Naive thymus-derived CD8-positive, alpha-beta T cell (primary cell): ENCODE measurements at places on chromosomes 7 and 10.

DNA sequence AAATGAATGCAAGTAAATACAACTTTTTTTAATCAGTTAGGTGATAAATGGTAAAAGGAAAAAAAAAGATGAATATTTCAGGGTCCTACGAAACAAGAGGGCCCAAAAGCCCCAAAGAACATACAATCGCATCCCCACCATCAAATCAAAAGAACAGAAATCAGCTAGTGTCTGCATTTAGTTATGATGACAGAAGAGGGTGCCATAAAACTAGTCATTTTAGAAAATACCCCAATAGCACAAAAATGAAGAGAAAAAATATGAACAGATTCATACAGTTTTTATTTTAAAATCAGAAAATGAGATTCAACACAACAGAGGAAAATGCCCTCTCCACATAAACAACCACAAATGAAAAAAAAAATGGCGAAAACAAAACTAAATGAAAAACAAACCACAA is 905.5 kb downstream of the REEP3 start:
- DNase-seq, result no peak

GRCh38 chr10:24034571-24034970 is 174.4 kb upstream of the KIAA1217 start:
- no peak for DNase-seq

DNA sequence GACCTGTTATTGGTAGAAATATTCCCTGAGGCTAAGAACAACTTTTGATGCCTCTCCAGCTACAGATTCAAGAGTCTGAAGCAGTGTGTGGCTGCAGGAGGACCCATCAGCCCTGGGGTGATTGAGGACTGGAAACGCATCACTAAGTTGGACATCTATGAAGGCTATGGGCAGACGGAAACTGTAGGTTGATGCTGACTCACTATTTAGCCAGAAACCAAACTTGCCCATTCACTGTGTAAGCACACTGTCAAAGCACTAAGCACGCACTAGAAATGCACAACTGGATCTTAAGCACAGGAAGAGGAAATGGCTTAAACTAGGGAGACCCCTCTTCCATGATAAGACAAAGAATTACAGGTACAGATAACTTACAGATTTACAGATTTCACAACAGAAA is 20.8 kb downstream of the ACSM6 start:
- DNase-seq, result no peak

DNA sequence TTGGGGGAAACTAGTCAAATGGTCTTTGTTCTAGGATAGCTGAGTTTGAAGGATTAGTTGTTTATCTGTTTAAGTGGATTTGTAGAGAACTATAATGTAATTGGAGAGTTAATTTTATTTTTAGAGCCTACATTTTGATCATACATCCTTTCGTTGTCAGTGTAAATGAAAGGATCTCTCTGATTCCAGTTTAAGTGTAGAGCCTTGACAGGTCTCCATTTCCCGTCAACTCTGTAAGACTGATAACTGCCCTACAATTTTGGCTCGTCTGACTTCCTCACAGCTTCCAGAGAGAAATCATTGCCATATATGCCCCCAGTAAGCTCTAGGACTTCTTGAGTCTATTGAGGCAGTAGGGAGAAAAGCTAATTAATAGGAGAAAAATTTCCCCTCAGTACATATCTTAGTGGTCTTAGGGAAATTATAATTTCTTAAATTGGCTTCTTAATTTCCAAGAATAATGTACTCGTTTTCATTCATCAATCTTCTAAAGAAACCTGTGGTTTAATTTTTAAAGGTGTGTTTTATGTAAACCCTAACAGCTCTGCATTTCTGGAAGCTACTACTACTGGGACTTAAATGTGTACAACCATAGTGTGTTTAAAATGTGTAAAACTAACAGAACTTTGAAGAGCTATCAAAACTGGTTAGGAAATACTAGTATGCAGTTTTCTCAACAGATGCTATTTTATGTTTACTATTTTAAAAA is 3.8 kb downstream of the KMT2E start:
- no peak for DNase-seq

GRCh38 chr7:8109196-8110022 is 140.8 kb downstream of the GLCCI1 start:
- no peak for DNase-seq

DNA sequence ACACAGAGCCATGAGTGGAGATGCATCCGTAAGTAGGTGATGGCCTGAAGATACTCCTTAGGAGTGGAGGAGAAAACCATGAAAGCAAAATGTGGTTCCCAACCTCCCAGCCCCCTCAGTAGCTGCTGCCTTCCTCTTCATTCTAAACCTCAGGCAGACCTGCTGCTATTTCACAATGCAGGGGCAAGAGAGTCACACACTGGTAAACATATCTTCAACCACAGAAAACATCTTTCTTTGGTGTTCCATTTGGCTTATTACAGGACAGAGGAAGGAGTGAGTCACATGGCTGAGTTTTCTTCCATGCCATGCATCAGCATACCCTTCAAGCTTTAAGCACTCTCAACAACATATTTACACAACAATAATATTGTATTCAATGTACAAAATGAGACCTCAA is 342.1 kb downstream of the BMPER start:
- no peak for DNase-seq

- peak; percentile 67 for DNase-seq
These were observed 163.0 kb upstream of the KLF14 start for GRCh38 chr7:130896898-130897514.

DNA sequence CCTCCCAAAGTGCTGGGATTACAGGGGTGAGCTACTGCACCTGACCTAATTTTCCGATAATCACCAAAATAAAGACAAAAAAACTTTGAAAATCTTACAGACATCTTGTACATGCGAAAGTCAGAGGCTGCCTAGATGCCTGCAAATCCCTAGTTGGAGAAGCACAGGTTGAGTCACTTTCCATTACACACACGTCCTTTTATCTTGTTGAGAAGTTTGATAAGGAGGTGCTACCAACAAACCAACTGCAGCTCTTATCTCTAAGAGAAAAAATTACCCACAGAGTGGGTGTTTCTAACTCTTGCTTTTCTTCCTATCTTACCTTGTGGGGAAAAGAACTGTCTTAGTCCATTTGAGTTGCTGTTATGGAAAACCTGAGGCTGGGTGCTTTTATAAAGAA is 589.8 kb downstream of the GALNT17 start:
- no peak for DNase-seq

- no peak for DNase-seq
These were observed 110.6 kb downstream of the EMX2 start for GRCh38 chr10:117653170-117653515.

DNA sequence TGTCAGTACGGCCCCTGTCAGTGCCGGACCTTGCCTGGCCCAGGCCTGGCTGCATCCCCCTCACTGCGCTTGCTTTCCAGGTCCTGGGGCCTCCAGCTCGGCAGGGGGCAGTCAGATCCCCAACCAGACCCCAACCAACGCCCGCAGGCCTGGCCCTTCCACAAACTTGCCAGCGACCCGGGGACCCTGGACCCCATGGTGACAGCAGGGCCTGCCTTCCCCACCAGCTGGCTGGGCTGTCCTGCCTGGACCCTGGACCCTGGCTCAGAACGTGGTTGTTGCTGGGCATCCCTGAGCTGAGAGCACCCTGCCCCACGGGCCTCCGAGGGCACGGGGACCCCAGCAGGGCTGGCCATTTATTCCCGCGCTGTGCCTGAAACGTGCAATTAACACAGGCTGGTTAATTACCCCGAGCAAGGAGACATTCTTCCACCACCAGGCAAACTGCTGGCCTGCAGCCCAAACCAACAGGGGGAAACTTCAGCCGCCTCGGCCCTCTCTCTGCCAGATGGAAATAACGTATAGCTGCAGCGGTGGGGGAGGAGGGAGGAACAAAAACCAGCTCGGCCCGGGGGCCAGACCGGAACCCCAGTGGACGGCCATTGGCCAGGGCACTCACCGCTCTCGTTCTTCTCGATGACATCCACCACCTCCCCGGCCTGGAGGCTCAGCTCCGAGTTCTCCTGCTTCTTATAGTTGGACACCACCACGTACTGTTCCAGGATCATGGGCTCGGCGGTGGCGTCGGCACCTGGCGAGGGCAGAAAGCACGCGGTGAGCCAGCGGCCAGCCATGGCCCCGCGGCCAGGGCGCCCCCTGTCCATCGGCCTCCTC is 167.1 kb downstream of the NEURL1 start:
- DNase-seq, result no peak

DNA sequence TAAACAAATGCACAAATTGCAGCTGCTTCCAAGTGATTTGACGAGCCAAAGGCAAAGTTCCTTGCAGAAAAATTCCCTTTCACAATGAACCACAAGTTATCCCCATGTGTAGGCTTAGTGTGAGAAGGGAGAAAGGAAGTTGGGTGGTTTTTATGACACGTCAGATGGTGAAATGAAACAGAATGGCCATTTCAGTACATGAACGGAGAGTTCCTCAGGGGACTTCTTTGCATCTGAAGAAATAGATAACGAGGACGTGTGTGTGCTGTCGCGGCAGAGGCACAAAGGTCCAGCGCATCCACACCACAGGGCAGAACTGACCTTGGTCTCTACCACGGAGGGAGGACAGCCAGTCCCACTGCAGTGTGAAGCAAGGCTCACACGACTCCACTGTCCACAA is 135.9 kb downstream of the PAXIP1 start:
- DNase-seq, result no peak

GRCh38 chr10:30877111-30877510 is 154.6 kb downstream of the ZNF438 start:
- DNase-seq, result no peak

DNA sequence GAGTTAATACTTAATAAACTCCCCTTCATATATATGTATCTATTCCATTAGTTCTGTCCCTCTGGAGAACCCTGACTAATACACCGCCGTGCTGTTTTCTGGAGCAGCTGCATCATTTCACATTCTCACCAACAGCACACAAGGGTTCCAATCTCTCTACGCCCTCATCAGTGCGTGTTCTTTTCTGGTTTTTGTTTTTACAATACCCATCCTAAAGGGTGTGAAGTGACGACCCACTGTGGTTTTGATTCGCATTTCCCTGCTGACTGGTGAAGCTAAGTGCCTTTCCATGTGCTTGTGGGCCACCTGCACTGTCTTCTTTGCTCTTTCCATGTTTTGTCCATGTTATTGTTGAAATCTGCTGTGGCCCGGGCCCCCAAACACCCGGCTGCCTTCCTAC is 11.0 kb upstream of the INSIG1 start:
- DNase-seq, result no peak

DNA sequence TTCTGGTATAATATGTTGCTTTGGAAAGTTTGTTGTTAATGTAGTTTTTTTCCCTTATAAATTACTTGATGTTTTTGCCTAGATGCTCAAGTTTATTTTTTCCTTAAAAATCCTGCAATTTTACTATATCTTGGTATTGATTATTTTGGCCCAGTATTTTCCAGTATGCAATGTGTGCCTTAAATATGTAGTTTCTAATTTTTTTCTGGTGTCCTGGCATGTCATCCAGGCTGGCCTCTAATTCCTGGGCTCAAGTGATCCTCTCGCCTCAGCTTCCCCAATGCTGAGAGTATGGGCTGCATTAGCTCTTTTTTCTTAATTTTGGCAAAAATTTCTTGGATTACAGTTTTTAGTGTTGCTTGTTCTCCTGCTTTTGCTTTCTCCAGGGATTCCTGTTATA is 57.6 kb downstream of the BMPR1A start:
- DNase-seq, result no peak

GRCh38 chr7:153628825-153629224 is 423.4 kb upstream of the DPP6 start:
- no peak for DNase-seq

- no peak for DNase-seq
These were observed 377.7 kb upstream of the FZD8 start for GRCh38 chr10:36019749-36020148.

DNA sequence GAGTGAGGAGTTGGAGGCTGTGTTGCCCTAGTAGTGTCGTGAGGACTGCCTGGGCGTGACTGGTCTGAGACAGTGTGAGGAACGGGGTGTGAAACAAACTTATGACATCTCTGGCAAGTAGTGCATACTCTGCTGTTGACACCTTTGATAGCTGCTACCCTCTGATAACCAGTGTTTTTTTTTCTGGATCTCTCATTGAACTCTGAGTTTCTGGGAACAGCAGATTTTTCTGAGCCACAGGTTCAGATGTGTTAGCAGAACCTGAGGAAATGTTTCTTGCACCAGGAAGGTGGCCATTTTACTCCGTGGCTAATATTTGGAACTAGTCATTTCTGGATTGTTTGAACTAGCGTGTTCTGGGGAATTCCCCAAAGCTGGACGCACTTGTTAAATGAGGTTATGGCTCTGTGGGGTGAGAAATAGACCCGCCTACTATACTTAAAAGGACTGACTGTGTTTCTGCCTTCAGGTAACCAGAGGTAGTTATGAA is 52.9 kb downstream of the AUTS2 start:
- no peak for DNase-seq

DNA sequence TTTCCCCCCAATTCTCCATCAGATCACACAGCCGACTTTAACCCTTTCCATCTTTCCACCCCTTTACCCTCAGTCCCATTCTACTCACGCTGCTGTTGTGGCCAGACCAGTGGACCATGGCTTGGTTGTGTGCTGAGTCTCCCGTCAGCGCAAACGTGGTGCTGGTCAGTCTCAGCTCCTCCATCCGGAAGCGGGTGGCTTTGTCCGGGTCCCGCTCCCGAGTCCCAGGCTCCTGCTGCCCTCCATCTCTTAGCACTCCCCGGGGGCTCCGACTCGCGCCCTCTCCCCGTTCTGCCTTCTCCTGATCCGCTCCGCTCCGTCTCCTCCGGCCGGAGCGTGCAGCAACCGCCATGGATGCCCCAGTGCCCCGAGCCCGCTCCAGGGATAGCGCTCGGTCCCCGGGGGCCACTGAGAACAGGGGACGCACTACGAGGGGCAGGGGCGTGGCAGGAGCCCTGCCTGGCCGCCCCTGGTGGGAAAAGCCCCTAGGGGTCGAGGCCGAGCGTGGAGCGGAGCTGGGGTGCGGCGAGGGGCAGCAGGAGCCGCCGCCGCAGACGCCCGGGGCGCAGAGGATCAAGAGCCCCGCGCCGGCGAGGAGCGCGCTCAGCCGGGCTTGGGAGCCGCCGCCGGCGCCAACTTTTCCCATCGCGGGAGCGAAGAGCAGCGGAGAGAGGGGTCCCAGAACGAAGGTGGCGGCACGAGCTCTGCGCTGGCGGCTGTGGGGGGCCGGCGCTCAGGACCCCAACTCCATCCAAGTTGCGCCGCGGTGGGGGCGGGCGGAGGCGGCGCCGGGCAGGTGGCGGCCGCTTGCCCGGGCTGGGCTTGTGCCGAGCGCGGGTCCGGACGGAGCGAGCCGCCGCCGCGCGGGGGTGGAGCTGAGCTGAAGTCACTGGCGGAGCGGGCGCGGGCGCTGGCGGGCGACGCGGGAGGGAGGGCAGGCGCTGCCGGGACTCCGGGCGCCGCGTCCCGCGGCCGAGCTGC is at the start of gene SORCS1:
Gene SORCS1 (minus strand): TSS at position 826 of the 981 bp plus-strand sequence.
- DNase-seq, result no peak

- no peak for DNase-seq
These were observed 114.3 kb upstream of the ODAD2 start for GRCh38 chr10:28113202-28113601.
